ENCODE measurements at places on chromosomes 7 and 10. TPM values are rescaled to one million over a fixed set of nuclear protein-coding genes. Genes with fewer than 3 reads are reported as not detected.

- no peak for DNase-seq
- H3K36me3 ChIP-seq = no peaks in the 10 kb centered on the region
- no peak overlapping the region for H3K4me3 ChIP-seq
- no peaks in the 10 kb centered on the region for H3K27me3 ChIP-seq
Measured at GRCh38 chr7:138407792-138408191, 52.3 kb upstream of the TRIM24 start.

- DNase-seq = no peak
- H3K27me3 ChIP-seq = no peaks in the 10 kb centered on the region
- no peaks in the 10 kb centered on the region for H3K36me3 ChIP-seq
- no peak overlapping the region for H3K27ac ChIP-seq
- H3K4me1 ChIP-seq = no peaks in the 10 kb centered on the region
Measured at GRCh38 chr7:68176974-68177373, 1180.3 kb downstream of the TYW1 start.

ABCB1 gene
- 2.9 TPM for total RNA-seq

OR9A2 gene
- total RNA-seq = not detected

All from vagina (tissue), 2 donors.